CD4-positive, alpha-beta T cell treated with Interleukin-15 for 4 hours (primary cell): ENCODE measurements at places on chromosomes 4 and X.

GRCh38 chr4:110597582-110597981 lies 25.3 kb downstream of the PITX2 start:
- DNase-seq: no peak

DNA sequence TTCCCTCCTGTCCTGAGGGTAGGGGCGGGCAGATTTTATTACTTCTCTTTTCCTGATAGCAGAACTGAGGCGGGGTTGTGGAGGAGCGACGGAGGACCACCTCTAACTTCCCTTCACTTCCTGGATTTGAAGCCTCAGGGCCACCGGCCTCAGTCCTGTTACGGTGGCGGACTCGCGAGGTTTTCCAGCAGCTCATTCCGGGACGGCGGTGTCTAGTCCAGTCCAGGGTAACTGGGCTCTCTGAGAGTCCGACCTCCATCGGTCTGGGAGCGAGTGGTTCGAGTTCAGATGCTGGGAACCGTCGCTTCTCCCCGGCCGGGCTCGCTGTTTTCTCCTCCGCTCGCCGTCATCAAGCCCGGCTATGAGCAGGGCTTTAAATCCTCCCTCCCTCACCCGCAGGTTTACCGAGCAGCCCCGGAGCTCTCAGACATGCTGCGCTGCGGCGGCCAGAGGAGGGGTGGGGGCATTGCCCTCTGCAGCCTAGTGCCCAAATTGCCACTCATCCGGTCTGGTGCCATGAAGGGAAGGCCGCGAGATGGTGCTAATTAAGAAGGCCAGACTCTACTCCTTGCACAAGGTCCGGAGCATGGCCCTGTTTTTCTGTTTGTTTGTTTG lies 23.3 kb downstream of the HAND2 start:
- DNase-seq: no peak

DNA sequence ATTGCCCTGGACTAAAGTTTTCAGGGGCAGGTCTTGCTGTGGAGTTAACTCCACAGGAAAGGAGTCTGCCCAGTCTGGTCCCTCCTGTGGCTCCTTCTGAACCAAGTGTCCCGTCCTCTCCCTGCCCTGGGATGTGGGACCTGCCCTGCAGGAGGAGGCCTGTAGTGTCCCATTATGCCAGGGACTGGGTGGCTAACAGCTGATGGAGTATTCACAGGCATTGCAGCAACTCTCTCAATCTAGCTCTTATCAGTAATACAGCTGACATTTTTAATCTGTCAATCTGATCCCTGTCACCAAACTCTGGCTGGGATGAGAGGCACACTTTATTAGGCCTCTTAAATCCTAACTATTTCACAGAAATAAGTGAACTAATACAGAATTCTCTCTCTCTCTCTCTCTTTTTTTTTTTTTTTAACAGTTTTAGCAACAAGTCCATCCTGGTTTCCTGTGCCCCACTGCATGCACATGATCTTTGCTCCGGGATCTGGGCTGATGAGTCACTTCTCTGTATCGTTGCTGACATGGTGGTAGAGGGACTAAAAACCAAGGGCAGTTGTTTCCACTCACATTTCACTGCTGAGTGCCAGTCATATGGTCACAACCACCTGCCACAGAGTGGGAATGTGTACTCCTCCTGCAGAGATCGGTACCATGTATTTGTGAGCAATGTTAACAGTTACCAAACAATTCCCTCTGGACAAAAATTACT lies 39.1 kb downstream of the HAND2 start:
- no peak for DNase-seq

- DNase-seq: no peak
These were observed 149.4 kb downstream of the NDST4 start for GRCh38 chr4:114964026-114964425.

GRCh38 chrX:100935767-100936166 lies 7.0 kb upstream of the XKRX start:
- no peak for DNase-seq

- no peak for DNase-seq
These were observed 39.2 kb upstream of the GPR78 start for GRCh38 chr4:8540991-8541390.

- peak; percentile 27 for DNase-seq
These were observed 16.3 kb downstream of the TAF9B start for GRCh38 chrX:78123190-78123589.

GRCh38 chr4:184343502-184344177 lies 126.0 kb upstream of the ENPP6 start:
- peak; percentile 42 for DNase-seq

DNA sequence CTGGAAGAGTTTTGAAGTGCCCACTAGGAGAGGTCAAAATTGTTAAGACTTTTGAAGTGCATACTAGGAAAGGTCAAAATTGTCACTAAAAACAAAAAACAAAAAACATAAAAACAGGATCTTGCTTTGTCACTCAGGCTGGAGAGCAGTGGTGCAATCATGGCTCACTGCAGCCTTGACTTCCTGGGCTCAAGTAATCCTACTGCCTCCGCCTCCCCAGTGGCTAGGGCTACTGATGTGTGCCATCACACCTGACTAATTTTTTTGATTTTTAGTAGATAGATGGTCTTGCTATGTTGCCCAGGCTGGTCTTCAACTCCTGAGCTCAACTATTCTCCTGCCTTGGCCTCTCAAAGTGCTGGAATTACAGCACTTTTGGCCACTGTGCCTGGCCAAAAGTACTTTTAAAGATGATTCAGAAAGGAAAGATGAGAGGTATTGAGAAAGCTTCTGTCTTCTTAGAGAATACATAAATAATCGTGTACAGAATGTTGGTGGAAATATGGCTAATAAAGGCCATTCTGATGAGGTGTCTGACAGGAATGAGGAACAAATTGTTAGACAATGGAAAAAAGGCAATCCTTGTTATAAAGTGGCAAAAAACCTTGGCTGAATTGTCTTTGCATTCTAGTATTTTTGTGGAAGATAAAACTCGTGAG lies 43.3 kb upstream of the STX18 start:
- no peak for DNase-seq
